ENCODE measurements at places on chromosomes 4 and X.

DNA sequence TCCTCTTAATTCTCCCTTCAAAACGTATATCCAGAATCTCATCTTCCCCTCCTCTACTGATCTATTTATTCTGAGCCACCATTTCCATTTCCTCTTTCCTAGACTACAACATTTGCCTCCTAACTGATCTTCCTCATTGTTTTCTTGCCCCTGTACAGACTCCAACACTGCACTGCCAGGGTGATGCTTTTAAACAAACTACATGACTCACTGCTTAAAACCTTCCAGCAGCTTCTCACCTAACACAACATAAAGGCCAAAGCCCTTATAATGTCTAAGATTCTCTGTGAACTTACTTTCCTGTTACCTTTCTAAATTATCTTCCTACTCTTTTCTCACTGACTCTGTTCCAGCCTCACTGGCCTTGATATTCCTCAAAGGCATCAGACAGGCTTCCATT lies 161.0 kb upstream of the HS3ST1 start:
- DNase-seq, result no peak

DNA sequence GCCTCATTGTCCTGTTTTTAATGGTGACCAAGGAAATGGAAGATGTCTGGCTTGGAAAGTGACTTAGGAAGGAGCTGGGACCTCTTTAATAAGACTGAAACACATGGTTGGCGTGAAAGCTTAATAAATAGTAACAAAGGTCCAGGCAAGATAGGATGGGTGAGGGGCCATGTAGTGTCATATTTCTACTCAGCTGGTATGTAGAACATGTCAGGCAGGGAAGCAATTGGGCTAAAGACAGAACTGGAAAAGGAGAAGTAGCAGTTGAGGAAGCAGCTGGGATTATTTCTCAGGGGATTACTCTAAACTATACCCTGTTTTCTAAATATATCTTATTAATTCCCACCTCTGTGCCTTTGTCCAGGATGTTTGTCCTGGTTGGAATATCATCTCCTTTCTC lies 18.6 kb downstream of the ITGB1BP2 start:
- no peak for DNase-seq

DNA sequence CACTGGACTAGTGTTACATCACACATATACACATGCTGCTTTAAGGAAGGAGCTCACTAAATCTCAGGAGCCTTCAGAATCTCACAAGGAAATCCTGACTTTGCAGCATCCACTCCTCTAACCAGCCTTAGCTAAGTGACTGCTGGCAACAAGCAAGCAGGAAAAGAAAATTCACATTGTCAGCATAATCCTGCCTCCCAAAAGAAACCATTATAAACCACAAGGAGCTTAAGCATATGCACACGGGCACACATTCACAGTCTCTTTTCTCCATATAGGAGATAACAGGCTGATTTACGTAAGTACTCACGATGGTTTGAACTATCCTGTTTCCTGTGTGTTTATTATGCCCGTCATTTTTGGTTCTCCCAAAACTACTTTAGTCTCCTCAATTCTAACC lies 136.3 kb downstream of the TMEM144 start:
- DNase-seq, result no peak

DNA sequence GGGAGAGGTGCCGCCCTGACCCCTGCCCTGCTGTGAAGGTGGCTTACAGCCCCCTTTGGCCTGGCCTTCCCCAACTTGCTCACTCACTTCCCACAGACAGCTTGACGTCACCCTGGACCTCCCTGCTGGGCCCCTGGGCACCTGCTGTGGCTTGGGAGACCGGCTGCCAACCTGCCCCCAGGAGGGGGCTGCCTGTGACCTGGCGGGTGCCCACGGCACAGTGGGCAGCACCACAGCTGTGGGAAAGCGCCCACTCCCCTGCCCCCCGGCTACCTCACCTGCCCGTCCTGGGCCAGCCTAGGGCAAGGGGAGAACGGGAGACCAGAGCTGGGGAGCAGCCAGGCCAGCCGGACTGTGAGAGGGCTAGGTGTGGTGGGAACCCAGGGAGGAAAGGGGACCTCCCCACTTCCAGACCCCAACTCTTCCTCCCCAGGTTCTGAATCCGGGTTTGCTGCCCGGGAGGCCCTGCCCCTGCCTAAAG lies 2.4 kb upstream of the ZFP92 start:
- no peak for DNase-seq

DNA sequence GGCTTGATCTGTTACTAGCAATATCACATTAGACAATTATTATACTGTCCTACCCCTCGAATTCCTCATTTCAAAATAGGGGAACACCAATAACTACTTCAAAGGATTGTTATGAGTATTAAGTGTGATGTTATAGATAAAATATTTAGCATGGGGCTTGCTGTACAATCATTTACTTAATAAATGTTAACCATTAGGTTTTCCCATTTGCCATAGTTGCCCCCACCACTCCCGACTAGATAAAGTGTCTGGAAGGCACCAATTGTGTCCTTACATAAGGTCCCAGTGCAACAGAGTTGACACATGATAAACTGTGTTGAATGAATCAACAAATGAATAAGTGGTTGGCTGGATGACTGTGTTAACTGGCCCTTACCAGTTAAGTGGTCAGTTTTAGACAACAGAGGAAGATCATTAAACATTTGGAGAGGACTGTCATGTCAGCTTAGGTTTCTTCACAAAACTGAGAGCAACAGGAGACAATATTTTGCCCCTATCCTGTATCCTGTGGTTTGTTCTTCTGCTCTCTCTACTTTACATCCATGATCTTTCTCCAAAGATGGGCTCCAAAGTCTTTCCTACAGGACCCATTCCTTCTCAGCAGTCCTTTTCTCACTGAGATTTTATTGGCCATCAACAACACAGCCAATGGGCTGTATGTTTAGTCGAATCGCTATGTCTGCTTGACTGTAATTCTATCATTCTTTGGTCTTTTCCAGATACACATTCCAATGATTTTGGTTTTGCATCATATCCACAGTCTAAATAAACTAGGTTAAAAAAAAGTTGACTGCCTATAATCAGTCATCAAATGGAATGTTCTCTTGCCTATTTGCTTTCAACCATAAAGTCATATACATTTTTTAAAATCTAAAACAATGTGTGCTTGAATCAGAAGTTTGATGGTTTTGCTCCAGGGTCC lies 74.4 kb downstream of the RNF150 start:
- DNase-seq, result peak; percentile 91

DNA sequence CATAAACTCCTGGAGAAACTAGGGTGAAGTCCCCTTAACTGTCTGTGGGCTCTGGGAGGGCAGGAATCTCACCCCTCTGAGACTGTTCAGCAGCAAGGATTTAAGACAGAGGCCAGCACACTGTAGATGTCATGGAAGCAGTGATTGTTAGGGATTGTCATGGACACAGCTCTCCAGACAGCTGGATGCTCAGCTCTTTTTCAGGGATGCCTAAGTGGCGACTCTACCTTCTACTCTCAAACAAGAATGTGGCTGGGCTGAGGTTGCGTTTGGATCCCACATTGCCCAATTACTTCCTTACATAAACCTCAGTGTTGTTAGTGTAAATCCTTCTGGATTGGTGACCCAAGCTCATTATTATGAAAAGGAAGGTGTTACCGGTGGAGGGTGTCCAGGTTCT lies 291.9 kb upstream of the VCX3A start:
- no peak for DNase-seq

- no peak for DNase-seq
Observed at GRCh38 chrX:46209037-46209436, 336.2 kb downstream of the ZNF674 start.

DNA sequence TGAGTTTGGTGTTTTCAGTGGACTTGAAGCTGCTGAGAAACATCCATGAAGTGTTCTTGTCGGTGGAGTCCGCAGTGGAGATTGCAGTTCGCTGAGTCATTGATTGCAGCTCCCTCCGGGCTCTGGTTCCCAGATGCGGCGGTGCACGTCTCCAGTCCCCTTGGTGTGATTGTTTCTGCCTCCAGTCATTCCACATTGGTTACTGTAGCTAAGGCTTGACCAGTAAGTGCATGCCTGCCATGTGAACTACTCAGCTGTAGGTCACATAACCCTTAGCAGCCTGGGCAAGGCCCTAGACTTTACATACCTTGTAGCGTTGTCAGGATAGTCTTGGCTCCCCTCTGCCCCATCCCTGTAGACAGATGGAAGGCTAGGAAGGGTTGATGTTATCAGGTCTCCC lies 53.8 kb upstream of the CLCN4 start:
- DNase-seq, result peak; percentile 84

DNA sequence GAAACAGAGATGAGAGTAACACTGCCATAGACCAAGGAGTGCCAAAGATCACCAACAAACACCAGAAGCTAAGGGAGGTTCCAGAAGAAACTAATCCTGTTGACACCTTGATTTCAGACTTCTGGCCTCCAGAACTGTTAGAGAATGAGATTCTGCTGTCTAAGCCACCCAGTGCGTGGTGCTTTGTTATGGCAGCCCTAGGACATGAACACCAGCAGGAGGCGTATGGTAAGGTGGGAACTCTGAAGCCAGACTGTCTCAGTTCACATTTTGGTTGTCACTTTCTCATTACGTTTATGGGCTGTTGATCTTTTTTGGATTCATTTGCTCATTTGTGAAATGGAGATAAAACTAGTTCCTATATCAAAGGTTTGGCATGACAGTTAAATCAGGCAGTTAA lies 142.9 kb downstream of the DCHS2 start:
- no peak for DNase-seq

GRCh38 chrX:3940000-3940610 lies 226.7 kb upstream of the PRKX start:
- DNase-seq, result peak; percentile 3

GRCh38 chr4:121679267-121679666 lies 17.5 kb downstream of the ANXA5 start:
- no peak for DNase-seq

GRCh38 chr4:86626066-86626465 lies 32.0 kb downstream of the PTPN13 start:
- no peak for DNase-seq

DNA sequence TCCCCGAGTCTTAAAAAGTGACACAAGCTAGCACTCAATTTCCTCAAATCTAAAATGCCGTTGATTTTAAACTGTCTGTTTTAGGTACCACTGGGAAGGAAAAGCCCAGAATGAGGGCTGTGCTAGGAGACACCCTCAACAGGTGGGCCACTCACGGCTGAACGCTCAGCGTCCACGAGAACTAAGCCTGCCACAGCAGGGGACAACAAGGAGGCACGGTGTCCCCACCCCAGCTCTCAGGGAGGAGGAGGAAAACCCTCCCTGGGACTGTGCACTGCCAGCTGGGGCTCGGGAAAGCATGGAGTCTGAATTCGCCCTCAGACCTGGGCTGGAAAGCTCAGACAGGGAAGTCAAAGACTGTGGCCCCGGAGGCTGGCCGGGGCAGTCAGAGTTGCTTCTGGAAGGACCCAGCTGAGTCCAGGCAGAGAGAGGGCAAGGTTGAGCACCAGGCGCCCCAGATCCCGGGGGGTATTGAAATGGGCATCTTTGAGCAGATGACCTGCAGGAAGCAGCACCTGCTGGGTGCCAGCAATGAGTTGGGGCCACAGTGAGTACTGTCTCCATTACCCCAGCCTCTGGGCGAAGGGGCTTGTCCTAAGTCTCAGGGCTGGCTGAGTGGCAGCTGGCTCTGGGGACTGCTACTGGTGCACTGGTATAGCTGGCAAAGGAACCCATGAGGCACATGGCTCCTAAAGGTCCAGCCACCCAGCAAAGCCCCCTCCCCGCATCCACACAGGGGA lies 769 bp upstream of the CPZ start:
- no peak for DNase-seq

- peak; percentile 49 for DNase-seq
Observed at GRCh38 chr4:51894059-51894645, 51.2 kb downstream of the DCUN1D4 start.

- DNase-seq, result no peak
Observed at GRCh38 chrX:115966920-115967319, 203.6 kb upstream of the AGTR2 start.

DNA sequence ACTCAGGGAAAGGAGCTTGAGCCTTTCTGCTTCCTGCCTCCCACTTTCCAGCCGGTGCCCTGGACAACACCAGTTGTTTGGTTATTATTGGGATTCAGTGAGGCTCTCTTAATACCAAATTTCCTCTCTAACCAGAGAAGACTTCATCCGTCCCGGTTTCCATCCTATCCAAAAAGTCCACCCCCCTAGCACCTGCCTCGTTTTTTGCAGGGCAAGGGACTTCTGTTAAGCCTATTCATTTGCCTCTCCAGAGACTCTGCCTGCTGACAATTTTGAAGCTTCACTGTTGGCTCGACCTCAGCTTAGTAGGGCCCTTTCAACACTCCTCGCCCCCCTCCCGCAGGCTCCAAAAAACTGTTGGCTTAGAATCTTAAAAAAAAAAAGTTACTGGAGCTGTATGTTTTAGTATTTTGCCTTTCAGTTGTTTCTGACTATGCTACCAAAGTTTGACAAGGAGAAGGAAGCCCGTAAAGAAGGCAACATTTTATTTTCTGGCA lies 779 bp upstream of the PRSS12 start:
- DNase-seq, result no peak

- DNase-seq, result no peak
Observed at GRCh38 chr4:81550388-81550859, 78.7 kb upstream of the RASGEF1B start.

DNA sequence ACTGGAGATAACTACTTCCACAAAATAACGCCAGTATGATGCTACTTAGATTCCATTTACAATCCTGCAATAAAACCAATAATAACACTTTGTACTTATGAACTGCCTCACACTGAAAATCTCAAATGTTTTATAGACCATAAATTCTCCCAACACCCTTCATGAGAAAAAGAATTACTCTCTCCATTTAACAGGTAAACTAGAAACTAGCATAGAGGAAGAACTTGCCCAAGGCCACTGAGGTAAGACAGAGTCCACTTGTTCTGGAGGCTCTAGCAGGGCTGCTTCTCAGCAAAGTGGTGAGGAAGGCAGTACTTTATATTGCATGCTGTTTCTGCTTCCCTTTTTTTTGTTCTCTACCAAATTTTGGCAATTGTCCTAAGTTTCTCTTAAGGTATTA lies 11.5 kb upstream of the BMP3 start:
- no peak for DNase-seq

- DNase-seq, result peak; percentile 17
Observed at GRCh38 chrX:10111364-10112148, 45.2 kb upstream of the CLCN4 start.

DNA sequence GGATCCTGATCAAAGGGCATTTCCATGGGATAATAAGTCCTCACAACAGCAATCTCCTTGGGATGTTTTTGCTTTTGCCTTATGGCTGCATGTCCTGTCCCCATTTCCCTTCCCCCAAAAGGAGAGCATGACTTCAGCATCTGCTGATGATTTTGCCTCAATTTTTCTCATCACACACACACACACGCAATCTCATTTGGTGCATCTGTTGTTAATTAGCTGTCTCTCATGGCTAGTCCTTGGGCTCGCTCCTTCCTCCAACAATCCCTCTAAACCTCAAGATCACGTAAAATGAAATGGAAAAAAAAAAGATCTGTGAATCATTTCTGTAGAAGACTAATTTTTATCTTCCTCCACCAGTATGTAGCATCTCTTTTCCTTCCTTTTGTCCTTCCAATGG lies 153.6 kb downstream of the RBMX2 start:
- DNase-seq, result peak; percentile 90

- no peak for DNase-seq
Observed at GRCh38 chrX:119970574-119970973, 27.0 kb upstream of the NKAP start.

DNA sequence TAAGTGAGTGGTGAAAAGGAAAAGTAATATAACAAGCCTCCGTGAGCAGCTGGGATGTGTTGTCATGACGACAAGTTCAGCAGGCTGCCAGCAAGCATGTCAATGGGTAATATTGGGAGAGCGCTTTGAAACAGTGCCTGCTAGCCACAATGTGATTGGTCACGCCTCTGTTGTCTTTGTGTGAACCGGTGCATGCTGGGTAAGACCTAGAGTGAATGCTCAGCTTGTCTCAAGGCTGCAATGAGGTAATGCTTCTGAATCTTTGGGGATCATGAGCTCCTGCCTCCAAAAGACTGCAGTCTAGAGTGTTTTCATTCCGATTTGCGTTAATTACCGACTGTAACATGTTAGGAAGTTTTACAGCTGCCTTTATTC lies 54.9 kb downstream of the STOX2 start:
- DNase-seq, result peak; percentile 82

Data from fibroblast of skin of right biceps (primary cell).